Gastroesophageal sphincter (tissue), 4 donors: ENCODE measurements at places on chromosomes 1 and 21.

GRCh38 chr1:64941461-64942117 lies 24.8 kb downstream of the JAK1 start:
- ATAC-seq, result no peak

DNA sequence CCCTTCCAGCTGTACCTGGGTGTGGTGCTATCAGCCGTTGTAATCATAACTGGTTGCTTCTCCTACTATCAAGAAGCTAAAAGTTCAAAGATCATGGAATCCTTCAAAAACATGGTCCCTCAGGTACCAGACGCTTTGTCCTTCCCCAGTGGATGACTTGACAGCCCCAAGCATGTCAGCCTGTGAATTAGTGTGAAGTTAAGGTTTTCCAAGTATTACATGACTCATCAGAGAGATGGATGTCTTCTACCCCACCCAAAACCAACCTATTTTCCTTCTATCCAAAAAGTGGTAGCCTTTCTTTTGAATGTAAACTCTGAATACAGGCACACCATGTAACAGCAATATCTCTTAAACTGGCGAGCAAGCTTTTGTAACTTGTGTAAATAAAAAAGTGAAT lies 15.1 kb downstream of the ATP1A1 start:
- no peak for ATAC-seq

GRCh38 chr1:43129426-43129825 lies 42.7 kb downstream of the EBNA1BP2 start:
- ATAC-seq, result no peak

DNA sequence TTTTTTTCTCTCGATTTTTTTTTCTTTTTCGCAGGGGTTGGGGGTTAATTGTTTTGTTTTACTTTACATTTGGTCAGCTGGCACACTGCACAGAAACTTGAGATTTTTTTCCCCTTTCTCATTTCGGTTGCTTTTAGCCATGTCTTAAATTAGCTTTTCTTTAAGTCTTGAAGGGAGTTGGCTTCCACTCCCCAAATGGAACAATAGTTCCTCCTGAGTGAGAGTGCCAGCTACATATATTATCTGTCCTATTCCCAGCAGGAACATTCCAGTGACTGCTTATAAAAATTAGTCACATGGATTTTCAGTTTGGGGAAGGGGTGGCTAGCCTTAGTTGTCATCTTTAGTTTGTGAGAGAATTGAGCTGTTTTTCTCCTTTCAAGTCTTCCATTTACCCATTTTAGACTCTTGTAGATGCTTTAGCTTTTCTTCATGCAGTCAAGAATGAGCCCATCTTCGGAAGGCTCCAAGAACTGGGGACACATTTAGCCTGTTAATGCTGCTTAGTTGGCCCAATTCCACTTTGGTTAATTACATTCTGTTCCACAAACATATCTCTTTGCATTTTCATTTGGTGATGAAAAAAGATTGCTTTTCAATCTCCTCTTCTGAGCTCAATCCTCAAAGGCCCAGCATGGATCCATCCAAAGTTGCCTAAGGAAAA lies 510.1 kb upstream of the CXADR start:
- ATAC-seq, result no peak
